GDM1 (cell line): ENCODE measurements at places on chromosomes 7 and 10.

GRCh38 chr7:116172353-116172752, 38.0 kb upstream of the TES start:
- no peak for DNase-seq

DNA sequence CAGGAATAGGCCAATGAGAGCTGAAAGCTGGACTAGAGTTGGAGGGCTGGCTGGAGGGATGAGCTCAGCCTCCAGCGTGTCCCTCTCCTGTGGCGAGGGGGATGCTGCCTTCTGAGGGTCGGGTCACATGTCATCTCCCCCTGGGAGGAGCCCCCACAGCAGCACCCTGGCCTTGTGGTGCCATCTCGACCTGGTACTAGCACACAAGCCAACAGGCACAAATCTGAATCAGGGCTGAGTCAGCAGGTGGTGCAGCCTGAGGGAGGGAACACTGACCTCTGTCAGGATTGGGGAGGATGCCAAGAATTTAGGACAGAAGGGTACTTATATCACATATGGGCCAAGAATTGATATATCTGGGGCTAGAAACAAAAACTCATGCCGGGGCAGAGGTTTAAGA, 280.4 kb downstream of the CELF2 start:
- no peak for DNase-seq

DNA sequence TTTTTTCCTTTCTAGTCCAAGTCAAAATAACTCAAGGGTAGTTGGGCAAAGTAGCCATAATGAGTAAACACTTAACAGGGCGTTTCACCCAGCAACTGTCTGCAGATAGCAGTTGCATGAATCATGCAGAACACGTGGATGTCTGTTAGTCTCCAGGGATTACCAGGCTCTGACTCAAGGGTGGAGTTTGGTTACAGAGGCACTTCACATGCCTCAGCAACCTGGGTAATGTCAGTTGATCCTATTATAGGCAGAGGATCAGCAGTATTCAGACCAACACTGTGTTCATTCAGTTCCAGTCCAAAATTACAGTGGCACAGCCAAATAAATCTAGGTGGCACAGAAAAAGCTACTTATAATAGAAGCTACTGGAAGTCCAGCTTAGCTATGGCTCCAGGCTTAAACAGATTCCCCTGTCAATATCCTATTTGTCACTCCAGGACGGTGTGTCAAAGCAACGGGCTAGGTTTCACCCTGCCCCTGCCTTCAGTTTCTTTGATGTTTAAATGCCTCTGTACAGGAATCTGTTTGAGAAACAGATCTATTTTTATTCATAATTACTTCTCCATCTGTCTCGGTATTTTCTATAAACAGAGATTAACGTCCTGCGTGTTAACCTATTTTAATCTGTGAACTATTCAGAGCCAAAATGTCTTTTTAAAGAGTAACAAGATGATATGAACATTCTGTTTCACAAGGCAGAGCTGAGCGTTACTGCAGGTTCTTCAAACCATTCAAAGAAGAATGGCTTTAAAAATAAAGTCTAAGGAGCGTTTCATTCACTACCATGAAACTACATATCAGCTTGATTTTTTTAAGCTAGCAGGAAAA, 162.6 kb upstream of the AKR1E2 start:
- no peak for DNase-seq

- DNase-seq, result no peak
These were observed 109.2 kb upstream of the TRIM24 start for GRCh38 chr7:138350701-138351357.
